ENCODE measurements at places on chromosomes 13 and 19.

DNA sequence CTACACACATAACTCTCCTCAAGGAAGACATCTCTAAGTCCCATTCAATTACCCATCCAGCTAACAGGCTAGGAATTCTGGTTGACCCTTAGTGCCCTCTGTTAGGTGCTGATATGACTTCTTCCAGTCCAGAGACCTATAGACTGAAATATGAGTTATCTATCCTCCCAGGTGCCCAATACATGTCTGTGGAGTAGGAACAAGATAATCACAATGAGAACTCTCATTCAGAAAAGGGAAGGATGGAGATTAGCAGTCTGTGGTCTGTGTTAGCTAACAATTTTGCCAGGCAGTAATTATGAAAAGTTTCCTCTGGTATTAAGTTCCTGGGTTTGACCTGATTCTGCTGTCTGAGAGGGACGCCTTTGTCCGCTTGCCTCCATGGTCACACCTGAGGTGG, 44.2 kb upstream of the SLAIN1 start:
- DNase-seq = no peak

DNA sequence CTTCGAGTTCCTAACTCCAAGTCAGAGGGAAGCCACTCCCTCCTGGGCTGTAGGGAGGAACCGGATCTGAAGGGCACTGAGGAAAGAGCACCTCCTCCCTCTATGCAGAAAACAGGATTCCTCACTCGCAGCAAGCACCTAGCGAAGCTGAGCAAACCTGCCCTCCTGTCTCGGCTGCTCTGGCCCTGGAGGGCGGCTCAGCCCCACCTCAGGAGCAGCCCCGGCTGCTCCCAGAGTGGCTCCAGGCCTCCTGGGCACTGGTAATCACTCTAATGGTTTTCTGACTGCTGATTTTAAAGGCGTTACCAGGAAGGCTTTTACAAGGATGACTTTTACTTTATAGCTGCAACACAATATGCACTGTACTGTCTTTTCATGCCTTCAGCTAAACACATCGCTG, 312.5 kb downstream of the TEX29 start:
- DNase-seq = no peak

GRCh38 chr19:44925114-44925891, 10.9 kb downstream of the APOC1 start:
- DNase-seq = no peak

DNA sequence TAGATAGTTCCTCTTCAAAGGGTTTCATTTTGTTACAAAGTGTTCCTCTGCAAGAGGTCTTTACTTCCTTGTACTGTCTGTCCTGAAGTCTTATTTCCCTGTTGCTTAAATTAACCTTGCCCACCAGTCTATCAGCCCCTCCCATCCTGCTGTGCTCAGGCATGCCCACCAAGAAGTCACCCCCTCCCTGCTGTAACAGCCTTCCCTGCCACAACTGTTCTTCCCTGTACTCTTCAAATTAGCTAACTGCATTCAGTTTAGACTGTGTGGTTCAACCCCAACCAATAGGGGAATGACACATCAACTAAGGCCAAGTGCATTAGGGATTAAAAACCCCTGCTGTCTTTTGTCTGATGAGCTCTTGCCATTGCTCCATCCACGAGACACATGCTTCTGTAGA, 34.4 kb upstream of the ZNF562 start:
- DNase-seq = no peak

DNA sequence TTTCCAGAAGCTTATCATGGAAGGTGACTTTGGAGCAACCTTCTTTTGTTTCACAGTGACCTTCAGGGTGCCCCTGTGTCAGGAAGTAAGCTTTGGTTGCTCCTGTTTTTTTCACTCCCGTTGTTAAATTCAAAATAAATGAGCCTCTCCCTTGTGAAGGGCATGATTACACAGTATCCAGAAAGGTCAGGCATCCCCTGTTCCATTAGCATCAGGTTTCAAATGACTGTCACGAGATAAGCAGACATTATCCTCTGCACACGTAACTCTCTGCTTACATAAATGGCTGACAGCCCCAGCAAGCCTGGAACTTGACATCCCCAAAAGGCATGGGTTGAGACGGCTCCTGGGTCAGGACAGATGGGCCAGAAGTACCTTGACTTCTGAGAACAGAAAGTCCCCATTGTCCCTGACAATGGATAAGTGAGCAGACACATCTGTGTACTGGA, 52.0 kb downstream of the RAB20 start:
- no peak for DNase-seq

DNA sequence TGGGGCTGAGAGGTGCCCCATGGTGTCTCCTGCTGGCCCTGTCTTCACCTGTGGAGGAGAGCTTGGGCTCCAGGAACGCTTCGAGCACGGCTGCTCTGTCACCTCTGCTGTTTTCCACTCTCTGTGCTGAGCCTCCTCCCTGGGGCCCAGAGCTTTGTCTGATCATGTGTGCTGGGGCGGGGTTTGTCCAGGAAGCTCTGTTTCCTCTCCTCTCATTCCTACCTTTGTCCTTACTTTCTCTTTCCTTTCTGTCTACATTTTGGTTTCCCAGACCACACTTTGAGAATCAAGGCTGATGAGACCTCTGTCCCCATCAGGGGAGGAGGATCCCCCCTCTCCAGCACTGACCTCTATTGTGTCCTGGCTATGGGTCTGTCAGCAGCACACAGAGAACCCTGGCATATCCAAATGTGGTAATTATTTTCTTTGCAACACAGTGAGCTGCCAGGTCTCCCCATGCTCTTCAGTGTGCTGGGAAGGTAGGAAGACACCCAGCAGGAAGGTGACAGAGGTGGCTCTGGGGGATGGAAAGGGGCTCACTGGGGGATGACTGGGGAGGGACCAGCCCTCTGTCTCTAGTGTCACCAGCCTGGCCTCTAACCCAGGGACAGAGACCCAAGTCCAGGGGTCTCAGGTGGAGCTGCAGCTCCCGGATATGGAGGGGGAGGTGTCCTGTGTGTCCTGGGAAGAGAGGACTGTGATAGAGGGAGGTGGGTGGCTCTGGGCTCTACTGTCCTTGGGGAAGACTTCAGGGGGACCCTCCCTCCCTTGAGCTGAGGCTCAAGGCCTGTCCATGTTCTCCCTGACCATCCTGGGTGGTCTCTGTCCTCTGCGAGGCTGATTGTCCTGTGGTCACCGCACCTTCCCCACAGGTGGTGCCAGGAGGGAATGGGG, at the start of gene CEACAM1:
CEACAM1 (minus strand) TSS at position 128 of the 894 bp plus-strand sequence; CDS start at position 21, 107 bp downstream.
- DNase-seq = peak; percentile 39

GRCh38 chr13:97430296-97430695, 3.7 kb upstream of the RAP2A start:
- no peak for DNase-seq

DNA sequence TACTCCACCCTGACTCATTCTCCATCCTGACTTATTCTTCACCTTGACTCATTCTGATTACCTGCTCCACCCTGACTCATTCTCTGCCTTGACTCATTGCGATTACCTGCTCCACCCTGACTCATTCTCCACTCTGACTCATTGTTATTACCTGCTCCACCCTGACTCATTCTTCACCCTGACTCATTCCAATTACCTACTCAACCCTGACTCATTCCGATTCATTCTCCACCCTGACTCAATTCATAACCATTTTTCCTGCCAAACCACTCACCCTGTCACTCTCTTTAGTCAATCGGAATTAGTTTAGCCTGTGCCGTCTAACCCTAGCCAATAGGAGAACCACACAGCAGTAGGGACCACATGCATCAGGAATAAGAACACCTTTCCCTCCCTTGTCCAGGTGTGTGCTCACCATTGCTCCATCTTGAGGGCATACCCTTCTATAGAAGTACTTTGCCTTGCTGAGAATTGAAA, 1227.4 kb upstream of the PCDH20 start:
- peak; percentile 36 for DNase-seq

DNA sequence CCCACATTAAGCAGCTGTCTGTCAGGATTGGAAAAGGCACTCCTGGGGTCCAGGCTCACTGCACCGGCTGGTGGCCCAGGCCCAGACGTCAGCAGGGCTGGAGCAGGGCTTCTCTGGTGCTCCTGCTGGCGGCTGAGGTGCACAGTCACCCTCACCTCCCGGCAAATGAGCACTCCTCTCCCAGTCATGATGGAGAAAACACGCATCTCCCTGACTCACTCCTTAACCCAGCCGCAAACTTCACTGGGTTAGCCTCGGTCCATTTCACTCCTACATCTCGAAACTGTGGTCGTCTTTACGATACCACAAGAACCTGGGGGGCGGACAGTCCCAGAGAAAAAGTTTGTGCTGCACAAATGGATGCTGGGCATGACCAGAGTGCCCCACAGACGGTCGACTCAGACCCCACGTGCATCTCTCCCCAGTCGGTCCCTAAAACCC, 3.3 kb upstream of the RASA3 start:
- no peak for DNase-seq

DNA sequence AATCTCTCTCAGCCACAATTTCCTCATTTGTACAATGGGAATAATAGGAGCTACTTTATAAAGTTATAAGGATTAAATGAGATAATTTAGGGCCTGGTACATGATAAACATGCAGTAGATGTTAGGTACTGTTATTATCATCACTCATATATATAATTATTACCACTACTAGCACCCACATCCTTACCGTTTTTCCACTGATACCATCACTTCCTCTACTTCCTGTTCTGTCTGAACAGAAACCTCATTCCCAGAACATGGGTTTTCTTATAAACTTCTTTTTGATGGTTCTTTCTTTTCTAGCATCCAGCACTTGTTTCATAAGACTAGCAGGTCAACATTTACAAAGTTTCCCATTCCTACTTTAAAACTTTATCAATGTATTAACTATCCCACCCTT, 6.3 kb downstream of the CDADC1 start:
- DNase-seq = no peak

DNA sequence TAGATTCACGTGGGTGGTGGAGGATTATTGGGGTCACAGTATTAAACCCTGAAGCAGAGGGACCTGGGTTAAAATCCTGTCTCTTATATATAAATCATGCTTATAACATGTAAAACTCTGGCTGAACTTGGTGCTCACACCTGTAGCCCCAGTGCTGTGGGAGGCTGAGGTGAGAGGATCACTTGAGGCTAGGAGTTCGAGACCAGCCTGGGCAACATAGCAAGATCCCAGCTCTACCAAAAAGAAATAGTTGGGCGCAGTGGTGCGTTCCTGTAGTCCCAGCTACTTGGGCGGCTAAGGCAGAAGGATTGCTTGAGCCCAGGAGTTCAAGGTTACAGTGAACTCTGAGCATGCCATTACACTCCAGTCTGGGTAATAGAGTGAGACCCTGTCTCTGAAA, 2.4 kb downstream of the ZNF805 start:
- DNase-seq = no peak

Measured in activated T-cell treated with anti-CD3 and anti-CD28 coated beads, Interleukin-2, amount 50 U/mL, for 72 hours (primary cell).